Kasumi-1 (cell line): ENCODE measurements at places on chromosomes 4 and X.

DNA sequence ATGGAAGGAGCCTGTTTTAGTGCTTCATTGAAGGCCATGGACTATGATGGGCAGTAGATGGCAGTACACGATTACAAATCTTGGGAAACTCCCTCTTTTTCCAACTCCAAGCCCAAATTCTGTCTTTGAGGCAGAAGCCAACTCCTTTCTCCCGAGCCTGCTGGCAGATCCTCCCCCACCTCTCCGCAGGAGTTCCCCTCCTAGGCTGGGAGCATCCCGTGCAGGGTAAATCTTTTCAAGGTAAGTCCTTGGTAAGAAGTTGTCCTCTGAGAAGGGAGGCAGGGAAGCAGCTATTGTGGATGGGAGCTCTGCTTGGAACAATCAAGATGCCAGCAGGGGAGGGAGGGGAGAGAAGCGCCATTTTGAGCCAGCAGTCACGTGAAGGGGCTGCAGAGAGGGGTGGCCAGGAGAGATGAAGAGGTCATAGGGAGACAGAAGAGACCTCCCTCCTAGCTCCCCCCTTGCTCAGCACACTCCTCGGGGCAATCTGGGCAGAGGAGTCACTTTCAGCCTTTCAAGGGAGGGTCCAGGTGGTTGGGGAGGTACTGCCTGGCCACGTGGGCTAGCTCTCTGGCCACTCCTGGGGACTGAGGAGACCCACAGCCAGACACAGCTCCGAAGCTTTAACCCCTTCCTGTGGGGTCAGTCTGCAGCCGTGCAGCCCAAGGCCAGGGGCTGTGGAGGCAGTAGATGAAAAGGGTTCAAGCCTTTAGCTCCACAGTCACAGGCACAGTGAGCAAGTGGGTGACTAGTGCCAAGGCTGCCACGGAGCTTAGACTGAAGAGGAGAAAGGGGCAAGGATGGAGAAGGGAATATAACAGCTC lies 9.6 kb downstream of the CC2D2A start:
- DNase-seq, result peak; percentile 88

GRCh38 chr4:115769396-115769795 lies 656.0 kb upstream of the NDST4 start:
- DNase-seq, result no peak

GRCh38 chrX:137573324-137574101 lies 7.6 kb downstream of the ZIC3 start:
- DNase-seq, result no peak

GRCh38 chrX:13790206-13791131 lies 26.4 kb downstream of the GPM6B start:
- no peak for DNase-seq

DNA sequence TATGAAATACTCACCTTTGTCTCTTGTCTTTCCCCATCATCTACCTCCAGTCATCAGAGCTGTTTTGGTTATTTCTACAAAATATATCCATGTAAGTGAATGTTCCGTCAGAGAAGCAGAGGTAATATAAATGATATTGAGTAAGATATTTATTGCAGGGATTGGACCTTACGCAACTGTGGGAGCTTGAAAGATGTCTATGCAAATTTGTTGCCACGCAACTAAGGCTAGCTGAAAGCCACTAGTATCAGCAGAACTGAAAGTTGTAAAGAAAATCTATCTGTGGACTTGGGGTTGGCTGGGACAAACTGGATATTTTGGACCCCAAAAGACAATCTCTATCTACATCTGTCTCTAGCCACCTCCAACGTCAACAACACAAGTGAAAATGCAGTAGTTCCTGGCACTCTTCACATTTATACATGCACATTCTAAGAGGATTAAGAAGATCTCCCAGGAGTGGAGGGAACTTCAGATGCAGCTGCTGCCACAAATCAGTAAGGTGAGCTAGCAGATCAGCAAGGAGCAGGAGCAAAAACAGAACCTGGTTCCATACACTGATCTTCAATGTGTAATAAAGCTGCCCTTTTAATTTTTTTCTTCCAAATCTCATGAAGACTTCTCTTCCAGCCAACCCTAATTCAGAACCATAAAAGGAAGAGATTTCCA lies 8.5 kb upstream of the CCSER1 start:
- DNase-seq, result no peak

DNA sequence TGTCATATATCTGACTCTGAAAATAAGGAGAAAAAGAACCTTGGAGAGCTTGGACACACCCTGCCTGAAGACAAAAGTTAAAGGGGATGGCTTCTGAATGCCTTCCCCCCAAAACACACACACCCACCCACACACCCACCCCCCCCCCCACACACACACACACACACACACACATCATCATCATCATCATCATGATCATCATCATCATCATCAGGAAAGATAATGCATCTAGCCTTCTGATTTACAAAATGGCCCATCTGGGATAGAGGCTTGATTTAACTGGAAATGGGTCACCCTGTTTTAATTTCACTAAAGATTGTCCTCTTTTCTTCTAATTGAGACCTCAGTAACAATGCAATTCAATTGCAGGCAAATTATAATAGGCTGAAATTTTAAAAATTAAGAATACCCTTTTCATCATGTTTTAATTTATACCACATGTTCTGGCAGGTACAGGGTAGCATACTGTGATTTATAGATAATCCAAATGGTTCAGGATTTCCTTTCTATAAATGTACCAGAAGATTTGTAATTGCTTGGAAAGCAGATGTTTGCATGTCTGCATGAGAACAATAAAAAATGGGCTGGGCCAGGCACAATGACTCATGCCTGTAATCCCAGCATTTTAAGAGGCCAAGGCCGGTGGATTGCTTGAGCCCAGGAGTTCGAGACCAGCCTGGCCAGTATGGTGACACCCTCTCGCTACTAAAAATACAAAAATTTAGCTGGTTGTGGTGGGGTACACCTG lies 56.5 kb downstream of the TRIM2 start:
- no peak for DNase-seq

DNA sequence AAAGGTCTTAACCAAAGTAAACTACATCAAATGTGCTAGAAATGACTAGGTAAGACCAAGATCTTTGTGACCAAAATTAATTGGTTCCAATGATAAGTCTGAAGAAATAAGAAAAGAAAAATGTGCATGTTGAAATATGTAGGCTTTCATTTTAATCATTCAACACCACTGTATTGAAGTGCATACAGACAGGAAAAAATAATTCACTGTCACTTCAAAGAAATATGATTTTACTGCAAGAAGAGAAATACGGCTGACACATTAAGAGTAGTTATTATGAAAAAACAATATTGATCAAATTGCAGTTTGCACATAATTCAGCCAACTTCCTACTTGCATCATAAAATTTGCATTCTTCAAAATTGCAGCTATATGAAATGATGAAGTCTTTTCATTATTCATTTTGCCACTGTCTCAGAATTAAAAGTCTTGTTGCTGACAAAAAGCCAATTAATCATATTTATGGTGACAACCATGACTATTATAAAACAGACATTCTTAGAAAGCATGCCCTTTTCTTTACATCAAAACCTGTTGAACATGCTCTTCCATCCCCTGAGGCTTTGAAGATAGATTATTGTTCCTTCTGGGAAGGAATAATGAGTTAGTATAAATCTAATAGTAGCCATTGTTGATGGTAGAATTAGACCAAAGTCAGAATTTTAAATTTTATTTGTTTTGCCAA lies 405.9 kb upstream of the MAD2L1 start:
- no peak for DNase-seq

DNA sequence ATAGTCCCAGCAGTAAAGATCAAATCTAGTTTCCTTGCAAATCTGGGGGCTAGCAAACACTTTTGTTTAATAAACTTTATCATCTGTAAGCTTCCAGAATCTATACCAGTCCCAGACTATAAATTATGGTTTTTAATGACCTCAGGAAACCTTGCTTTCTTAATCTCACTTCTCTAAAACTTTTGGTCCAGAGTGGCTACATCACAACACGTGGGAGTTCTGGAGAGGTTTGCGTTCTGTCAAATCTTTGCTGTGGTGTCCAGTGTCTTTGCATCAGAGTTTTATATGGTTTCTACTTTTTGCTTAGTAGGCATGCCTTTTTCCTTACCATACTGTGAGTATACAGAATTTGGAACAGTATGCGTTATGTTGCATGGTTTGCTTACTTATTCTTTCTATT lies 193.9 kb downstream of the ANK2 start:
- DNase-seq, result no peak

GRCh38 chr4:40337051-40337450 lies 1.9 kb downstream of the CHRNA9 start:
- DNase-seq, result no peak

DNA sequence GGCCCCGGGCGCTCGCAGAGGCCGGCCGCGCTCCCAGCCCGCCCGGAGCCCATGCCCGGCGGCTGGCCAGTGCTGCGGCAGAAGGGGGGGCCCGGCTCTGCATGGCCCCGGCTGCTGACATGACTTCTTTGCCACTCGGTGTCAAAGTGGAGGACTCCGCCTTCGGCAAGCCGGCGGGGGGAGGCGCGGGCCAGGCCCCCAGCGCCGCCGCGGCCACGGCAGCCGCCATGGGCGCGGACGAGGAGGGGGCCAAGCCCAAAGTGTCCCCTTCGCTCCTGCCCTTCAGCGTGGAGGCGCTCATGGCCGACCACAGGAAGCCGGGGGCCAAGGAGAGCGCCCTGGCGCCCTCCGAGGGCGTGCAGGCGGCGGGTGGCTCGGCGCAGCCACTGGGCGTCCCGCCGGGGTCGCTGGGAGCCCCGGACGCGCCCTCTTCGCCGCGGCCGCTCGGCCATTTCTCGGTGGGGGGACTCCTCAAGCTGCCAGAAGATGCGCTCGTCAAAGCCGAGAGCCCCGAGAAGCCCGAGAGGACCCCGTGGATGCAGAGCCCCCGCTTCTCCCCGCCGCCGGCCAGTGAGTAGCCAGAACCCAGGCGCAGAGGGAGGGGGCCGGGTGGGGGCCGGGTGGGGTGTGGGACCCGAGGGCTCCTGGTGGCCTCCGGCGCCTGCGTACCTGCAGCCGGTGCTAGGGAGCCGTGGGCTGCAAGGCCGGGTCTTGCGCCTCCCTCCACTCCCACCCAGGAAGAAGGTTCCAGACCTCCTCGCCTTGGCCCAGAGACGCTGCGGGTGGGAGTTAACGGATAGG lies 534 bp downstream of the MSX1 start:
- DNase-seq, result no peak

DNA sequence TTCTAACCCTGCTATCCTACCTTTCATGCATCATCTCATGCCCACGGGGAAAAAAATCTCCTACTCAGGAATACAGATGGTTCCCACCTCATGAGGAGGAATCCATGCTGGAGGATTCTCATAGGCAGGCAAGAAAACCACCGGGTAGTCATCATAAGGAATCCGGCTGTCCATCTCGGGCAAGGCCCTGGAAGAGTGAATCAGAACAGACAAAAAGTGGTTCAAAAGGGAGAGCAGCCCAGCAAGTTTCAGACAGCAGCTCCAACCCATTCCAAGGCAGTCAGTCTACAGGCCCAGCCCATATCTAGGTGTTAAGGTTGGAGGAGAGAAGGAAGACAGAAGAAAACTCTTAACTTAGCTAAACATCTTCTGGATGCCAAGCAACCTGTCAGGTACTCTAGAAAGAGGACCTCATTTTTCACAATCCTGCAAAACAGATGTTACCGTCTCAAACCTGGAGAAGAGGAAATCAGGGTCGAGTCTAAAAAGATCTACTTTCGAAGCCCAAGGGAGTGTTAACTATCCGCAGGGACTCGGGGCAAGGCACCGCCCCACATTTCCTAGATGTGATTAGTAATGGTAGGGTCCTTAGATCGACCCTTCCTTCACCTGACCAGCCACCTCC lies 447 bp downstream of the PDZD11 start:
- DNase-seq, result no peak

GRCh38 chr4:177596035-177596434 lies 153.8 kb upstream of the AGA start:
- DNase-seq, result peak; percentile 55

DNA sequence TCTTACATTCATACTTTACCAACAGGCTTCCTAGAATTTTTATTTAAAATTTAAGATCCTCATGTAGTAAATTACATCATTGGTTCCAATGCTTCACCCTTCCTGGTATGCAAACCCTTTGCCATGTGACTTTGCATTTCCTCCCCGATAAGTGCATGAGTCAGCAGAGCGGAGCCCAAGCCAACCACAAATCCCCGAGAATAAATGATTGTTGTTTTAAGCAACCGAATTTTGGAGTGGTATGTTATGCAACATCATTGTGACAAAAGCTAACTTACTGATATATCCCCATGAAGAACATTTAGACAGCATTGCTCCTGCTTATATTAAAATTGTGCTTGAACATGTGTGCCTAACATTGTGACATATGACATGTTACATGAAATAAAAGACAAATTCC lies 199.4 kb upstream of the DDX53 start:
- peak; percentile 58 for DNase-seq

DNA sequence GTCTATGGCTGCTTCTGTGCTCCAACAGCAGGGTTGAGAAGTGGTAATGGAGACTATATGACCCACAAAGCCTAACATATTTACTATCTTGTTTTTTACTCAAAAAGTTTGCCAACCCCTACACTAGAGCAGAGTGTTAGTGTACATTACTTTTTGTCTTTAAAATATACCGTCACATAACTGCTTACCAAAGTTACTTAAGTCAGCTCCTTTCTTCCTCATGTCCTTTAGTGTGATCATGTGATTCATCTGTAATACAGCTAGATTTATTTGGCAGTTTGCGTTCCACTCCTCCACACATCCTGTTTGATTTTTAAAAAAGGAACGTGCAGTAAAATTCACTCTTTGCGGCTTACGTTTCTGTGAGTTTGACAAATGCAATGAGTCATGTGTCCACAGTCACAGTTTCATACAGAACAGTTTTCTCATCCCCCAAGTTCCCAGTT lies 162.4 kb upstream of the GPRIN3 start:
- DNase-seq, result peak; percentile 94

GRCh38 chrX:93673869-93674271 lies at the start of gene FAM133A:
Gene FAM133A (plus strand): TSS chrX:93674206. CDS start chrX:93709420, 35,214 bp downstream.
- no peak for DNase-seq

- no peak for DNase-seq
Observed at GRCh38 chrX:39827951-39828350, 269.8 kb downstream of the BCOR start.

- DNase-seq, result no peak
Observed at GRCh38 chr4:151099976-151100417, 569 bp downstream of the RPS3A start.

DNA sequence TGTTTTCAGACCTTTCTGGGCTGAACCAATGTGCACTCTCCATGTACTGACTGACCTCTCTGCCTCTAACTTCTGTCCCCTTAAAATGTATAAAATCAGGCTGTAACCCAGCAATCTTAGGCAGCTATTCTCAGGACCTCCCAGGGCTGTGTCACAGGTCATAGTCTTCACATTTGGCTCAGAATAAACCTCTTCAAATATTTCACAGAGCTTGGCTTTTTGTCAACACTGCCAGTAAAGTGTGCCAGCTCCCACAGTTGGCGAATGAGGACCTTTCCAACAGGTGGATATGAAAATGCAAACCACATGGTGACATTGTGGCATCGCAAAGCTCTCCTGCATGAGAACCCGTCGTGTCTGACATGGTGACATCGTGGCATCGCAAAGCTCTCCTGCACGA lies 76.4 kb downstream of the ACOX3 start:
- DNase-seq, result no peak

- DNase-seq, result peak; percentile 50
Observed at GRCh38 chrX:23902419-23902818, 5.3 kb downstream of the APOO start.
